ENCODE measurements at places on chromosomes 3 and 15.

DNA sequence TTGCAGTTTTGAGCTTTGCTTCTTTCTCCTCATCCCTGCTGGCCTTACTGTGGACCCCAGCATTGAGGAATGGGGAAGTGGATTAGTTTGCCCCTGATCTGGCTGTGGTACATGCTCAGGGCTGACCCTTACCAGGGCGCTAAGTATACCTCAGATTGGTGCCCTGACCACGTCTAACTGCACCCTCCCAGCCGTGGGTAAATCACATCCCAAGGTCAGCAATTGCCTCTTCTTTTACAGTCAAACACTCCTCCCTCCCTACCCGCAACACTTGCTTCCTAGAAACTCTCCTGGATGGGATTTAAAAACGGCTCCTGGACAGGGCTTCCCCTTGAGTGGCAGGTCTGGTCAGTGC, 437.9 kb downstream of the NR2F2 start:
- no peak for DNase-seq

DNA sequence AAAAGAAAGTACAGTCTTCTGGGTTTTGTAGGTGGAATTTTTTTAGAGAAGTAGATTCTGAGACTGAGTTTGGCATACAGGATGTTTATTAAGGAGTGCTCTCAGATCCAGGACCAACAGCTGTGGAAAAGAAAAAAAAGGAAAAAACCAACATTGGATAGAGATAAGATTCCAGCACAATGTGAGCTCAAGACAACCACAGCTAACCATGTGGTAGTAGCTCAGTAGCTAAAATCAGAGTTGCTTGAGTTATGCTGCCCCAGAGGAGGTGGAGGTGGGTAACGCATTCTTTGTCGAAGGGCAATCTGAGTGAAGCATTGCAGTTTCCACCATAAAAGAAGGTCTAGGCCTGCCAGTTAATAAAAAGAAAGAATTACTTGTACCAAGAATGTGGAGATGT, 904.3 kb downstream of the NSUN3 start:
- no peak for DNase-seq

GRCh38 chr3:62370112-62370857, 3.1 kb downstream of the FEZF2 start:
- no peak for DNase-seq

- DNase-seq, result no peak
Observed at GRCh38 chr3:179995406-179995805, 41.3 kb downstream of the PEX5L start.

DNA sequence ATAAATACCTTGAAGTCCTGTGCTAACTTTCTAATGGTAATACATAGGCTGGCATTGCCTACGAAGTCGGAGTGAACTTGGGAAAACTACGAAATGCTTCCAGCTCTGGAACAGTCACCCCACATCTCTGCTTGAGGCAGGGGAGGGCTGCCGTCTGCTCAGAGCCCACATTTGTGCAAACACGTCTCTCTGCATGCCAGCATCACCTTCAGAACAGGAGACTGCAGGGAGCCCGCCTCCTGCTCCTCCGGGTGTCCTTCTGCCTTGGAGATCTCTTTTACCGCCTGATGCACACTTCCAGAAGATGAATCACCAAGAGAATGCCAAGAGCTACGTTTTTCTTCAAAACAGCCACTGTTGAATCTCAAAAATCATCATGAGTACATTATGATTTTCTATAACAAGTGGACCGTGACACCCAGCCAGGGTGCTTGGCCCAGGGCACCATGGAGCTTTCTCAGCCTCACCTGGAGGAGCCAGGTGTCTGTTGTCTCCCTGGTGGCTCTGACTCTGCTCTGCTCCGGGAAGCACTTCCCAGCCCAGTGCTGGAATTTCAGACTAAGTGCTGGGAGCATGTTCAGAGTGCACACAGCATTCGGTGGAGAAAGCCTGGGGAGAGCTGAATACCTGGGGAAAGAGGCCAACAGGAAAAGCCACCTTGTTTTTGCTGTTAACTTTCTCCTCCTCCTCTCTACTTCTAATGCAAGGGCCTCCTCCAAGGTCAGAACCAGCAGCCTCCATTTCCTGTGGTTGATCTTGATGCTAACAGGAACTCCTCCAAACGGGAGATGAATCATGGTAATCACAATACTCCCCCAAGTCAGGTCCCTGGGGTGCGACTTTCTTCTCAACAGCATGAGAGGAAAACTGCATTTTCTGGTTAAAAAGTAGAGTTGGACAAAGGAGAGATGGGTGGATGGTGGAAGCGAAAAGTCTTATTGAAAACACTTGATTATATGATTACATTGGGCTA, 467.7 kb downstream of the GABRG3 start:
- no peak for DNase-seq

DNA sequence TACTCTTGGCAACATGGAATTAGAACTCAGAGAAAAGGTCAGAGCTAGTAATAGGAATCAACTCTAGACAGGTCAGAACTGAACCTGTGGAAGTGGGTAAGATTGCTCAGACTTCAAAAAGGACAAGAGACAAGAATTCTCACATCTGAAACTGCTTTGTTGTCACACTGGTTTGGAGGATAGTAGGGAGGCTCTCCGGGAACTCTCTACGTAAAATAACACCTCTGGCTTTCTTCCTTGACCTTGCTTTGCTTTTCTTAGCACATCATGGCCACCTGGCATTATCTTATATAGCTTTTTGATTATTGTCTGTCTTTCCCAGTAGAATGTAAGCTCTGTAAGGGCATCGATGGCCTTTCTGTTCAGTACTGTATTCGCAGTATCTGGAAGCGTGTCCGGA, 13.2 kb upstream of the NFKBIZ start:
- no peak for DNase-seq

DNA sequence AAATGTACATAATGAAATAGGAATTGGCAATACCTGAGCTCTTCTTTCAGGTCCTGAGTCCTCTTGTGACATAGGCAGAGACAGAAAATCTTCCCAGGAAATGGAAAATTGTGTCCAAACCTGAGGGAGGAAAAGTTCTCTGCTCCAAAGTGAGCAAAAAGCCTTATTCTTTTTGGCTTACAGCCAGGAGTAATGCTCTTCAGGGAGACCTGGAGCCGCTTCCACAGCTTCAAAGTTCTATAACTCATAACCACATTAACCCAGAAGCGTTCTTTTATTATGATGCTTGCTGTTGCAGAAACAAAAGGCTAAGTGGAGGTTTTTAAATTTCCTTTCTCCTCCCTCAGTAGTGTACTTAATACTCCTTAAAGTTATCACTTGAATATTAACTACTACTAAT, 633 bp downstream of the IGSF10 start:
- no peak for DNase-seq

All from stimulated activated naive B cell treated with anti-CD40 and anti-IgM and Interleukin-4, amounts not matched to agents 10 μg/mL and 1 μg/mL and 100 μg/mL, for 72 hours (primary cell).